ENCODE measurements at places on chromosomes 5 and 9.

DNA sequence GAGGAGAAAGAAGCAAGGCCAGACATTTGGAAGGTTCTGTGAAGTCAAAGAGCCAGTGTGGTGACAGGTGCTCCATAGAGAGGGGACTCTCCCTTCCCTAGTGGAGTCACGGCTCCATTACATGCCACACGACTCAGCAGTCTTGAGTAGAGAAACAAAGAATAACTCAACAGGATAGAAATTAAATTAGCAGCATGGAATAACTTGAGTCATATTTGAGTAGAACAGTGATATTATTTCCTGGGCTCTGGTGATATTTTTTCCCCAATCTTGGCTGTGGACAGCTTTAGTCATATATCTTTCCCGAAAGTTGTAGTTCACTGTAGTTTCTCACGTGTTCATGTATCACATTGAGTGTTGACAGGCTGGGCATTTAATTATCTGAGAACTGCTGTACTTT is 149.7 kb upstream of the EFNA5 start:
- DNase-seq = no peak

DNA sequence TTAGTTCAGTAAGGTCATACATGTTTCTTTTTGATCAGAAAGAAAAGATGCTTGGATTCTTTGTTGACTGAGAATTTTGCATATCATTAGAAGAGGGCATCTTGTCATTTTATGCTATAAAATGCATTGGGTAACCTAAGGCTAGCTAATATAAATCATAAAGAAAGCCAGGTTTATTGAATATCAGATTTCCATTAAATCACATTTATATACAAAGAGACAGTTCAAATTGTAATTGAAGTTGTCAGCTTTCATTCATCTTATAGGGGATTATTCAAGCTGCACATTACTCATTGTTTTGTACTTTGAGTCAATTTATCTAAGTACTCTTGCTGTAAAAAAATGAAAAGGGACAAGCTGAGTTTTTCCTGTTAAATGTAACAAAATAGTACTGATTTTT is 259.1 kb upstream of the CDH12 start:
- no peak for DNase-seq

DNA sequence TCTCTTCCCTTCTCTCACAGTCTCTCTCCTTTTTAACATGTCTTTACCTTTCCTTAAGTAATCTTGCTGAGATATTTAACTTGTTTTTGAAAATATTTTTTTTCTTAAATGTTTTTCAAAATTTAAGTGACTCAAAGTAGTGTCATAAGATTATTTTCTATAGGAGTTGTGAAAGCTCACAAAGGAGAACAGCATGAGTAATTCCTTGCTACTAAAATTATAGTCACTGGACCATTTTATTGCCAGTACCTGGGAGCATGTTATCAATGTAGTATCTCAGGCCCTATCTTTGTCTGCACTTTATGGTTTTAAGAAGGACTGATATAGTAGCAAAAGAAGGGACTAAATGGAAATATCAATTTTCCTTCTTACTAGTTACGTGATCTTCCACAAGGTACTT is 181.9 kb downstream of the TMEM232 start:
- DNase-seq = no peak

DNA sequence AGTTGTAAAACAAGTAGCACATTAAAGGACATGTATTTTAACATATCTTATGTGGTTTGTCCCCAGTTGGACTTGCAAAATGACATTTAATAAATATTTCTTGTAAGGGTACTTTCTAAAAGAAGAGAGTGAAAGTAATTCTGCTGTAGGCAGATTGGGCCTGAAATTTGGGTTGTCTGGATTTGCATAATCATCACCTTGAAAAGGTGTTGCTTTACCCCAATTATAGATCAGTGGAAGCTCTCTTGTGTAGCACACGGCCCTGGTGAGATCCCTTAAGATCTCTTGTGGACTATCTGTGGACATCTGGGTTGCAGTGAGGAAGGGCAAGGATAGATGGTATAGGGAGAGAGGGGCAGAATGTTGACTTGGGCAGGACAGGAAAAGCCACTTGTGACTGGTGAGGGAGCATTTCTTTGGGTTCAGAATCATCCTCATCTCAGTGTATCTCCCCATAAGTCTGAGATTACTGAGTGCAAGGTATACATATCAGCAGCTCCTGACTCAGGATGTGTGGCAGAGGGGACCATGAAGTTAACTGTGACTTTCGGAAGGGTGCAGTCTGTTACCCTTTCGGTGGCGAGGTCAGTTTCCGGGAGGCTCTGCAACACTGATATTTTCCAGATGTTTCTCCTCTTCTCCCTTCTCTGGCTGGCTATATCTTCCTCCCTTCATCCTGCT is 2.0 kb upstream of the TNFAIP8 start:
- DNase-seq = no peak

GRCh38 chr9:83629433-83630104 is 6.6 kb downstream of the IDNK start:
- DNase-seq = no peak

GRCh38 chr5:82185851-82186250 is 92.3 kb downstream of the RPS23 start:
- no peak for DNase-seq

DNA sequence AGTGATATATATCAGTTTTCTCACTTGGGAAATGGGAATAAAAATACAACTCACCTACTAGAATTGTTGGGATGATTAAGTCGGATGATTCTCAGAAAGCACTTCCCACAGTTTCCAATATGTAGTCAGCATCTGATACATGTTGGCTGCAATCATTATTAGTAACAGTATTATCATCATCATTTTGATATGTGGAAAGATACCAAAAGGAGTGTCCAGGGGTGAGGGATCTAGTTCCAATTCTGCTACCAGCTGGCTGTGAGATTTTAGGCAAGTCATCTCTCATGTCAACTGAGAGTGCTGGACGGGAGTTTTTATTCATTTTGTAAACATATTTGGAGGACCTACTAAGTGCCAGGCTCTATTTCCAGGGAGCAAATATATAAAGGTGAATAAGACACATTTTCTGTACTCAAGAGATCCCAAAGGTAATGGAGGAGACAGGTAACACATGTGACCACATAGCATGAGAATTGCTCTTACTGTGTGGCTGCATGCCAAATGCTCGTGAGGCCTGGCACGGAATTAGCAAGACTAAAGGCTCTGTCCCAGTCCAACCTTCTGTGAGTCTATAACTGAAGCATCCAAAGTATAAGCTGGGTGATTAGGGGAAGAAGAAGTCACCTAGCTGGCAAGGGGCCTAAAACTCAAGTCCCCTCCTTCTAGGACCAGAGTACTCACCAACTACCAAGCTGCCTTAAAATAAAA is 83.0 kb downstream of the GRIA1 start:
- DNase-seq = no peak

DNA sequence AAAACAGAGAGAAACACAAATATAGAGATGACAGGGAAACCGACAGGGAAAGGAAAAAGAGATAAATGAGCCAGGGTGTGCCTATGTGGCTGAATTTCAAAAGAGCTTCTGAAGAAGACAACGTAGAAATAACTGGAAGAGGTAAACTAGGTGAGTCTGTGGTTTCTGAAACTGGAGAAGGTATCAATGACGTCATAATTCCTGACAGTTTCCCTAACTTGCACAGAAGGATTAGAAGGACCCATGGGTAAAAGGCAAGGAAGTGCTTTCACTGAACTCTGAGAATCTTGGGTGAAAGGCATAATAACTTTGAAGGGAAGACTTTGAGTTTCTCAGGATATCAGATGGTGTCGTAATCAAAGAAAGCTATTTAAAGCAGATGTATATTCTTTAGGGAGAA is 790.8 kb upstream of the NUDT12 start:
- no peak for DNase-seq

GRCh38 chr5:74502479-74502950 is 138.0 kb downstream of the ENC1 start:
- no peak for DNase-seq

DNA sequence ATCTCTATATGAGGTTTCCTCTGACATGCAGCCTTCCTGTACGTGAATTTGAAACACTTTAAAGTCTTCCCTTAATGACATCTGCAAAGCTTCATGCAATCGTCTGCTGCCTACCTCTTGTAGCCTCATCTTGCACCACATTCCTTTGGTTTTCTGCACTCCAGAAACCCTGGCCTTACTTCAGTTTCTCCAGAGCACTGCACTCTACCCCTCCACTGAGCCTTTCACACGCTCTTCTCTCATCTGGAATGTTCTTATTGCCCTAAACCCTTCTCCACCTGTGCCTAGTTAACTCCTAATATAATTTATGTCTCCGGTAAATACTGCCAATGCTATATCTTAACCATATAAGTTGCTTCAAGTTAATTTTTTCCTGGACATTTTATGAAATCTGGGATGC is 168.8 kb upstream of the SLC27A6 start:
- no peak for DNase-seq

- DNase-seq = peak; percentile 97
Measured at GRCh38 chr9:120935383-120935857, 8.8 kb upstream of the TRAF1 start.

DNA sequence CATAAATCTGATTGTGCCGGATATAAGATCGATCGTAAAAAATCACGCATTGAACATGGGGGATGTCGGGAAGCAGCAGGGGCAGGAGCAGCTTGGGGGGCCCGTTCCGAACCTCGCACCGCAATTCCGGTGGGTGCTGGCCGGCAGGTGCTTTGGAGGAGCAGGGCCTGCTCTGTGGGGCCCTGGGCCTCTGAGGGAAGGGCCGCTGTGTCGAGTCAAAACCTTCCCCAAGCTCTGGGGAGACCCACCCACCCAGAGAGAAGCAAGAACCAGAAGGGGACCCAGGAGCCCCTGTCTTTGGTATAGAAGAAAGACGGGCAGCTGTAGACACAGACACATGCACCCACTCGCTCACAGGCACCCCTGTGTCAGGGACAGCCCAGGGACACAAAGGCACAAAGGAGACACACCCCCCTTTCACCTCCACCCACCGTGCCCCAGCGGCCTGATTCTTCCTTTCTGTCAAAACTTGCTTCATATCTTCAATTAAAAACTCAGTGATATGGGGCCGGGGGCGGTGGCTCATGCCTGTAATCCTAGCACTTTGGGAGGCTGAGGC is 49.4 kb upstream of the ZBTB43 start:
- DNase-seq = no peak

DNA sequence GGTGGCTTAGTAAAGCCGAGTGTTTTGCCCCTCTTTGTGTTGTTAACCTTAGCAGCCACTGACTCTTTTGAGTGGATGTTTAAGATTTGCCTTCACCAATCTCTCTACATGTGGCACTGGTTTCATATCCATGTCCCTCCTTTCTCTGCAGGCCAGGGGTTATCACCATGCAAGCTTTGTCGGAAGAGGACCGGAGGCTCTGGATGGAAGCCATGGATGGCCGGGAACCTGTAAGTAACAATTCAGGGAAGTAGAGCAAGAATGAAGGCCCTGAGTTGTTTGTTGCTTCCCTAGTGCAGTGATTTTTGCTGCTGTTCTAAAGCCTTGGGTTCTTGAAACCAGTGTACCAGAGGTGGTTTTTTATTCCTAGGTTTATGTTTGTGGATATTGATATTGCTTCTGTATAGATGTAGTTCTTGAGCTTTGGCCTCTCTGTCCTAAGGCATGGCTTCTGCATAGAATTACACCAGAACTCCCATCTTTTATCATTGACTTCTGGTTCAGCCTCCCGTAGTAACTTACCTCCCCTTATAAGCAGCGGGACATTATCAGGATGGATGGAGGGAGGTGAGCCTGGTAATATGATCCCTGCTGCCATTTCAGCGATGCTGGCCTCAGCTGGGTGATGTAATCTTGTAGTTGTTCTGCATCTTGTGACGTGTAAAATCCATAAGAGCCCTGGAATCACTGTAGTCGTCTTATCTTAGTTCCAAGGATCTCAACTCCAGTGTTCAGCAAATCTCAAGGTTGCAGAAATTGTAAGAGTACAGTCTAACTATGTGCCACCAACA is 161.9 kb downstream of the ARHGAP26 start:
- no peak for DNase-seq

DNA sequence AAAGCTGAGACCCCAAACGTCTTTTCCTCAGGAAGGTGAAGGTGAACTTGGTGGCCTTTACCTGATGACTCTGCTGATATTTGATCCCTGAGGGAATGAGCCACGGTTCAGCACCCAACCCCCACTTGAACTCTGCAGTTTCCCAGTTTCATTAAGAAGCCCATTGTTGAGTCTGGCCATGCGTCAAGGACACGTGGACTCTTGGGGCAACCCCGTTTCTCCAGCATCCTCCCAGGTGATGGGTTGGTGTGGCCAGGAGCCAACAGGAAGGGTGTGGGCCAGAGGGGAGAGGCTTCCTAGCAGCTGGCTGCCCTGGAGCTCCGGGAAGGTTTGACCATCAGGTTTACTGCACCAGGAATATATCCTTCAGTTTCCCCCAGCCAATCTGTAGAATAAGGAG is 59.5 kb upstream of the GNE start:
- DNase-seq = no peak

- DNase-seq = no peak
Measured at GRCh38 chr9:2771661-2772060, 54.4 kb downstream of the KCNV2 start.

- no peak for DNase-seq
Measured at GRCh38 chr9:79250806-79251205, 321.0 kb upstream of the TLE4 start.

DNA sequence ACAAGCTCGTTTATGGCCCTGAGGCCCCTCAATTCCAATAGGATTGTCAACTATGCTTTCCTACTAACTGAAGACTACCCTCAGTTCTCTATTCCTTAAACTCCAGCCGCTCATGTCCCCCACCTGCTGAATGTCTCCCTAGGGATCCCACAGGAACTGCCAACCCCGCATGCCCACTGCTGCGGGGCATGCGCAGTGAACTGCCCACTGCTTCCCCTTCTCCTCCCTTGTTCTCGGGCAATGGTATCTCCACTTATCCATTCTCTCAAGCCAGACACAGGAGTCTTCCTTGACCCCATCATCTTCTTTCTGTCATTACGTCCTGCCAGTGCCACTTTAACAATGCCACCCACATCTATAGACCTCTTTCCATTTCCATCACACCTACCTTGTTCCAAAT is 90.0 kb downstream of the FGF18 start:
- DNase-seq = no peak

GRCh38 chr5:651296-652022 is 39.3 kb downstream of the CEP72 start:
- DNase-seq = no peak

DNA sequence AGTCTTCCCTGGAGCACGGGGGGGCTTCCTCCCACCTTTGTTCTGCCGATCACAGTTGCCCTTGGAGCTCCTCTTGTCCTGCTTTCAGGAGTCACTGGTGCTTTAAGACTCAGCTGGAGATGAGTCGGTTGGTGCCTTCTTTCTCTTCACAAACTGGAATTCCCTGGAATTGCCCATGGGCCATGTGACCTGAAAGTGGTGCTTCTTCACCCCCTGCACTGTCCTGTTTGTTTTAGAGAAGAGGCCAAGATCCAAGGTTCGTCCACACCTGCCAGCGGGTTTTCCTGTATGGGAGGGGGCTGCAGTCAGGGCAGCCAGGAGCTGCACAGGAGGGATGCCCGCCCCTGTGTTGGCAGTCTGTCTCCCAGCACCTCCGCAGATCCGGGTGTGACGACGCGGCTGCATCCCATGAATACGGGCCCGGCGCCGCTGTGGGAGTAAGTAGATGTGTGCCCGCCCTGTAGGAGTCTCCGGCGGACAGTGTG is 9.5 kb upstream of the MRPS2 start:
- peak; percentile 35 for DNase-seq

Measured in aorta (tissue), 5 donors.